ENCODE measurements at places on chromosomes 2 and 18.

- no peak for DNase-seq
Observed at GRCh38 chr2:1459727-1460126, 46.5 kb downstream of the TPO start.

GRCh38 chr2:102063487-102063911 lies 71.7 kb downstream of the IL1R2 start:
- DNase-seq, result no peak

- peak; percentile 60 for DNase-seq
Observed at GRCh38 chr2:102187496-102188150, 800 bp downstream of the IL1RL2 start.

GRCh38 chr2:143426296-143426695 lies 297.1 kb downstream of the ARHGAP15 start:
- DNase-seq, result no peak

DNA sequence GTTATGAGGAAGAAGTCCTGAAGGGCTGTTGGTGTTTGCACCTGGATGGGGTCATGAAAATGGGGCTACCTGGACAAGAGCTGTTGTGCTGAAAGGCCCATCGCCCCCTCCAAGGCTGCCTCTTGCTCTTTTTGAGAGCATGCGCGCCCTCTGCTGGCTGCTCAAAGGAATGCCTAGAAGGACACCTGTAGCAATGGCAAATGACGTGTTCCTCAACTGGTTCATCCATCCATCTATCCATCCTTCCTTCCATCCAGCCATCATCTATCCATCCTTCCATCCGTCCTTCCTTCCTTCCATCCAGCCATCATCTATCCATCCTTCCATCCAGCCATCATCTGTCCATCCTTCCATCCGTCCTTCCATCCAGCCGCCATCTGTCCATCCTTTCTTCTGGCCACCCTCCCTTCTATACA lies 17.2 kb upstream of the RPL31 start:
- peak; percentile 80 for DNase-seq

- DNase-seq, result no peak
Observed at GRCh38 chr2:20198001-20198400, 26.9 kb downstream of the SDC1 start.

DNA sequence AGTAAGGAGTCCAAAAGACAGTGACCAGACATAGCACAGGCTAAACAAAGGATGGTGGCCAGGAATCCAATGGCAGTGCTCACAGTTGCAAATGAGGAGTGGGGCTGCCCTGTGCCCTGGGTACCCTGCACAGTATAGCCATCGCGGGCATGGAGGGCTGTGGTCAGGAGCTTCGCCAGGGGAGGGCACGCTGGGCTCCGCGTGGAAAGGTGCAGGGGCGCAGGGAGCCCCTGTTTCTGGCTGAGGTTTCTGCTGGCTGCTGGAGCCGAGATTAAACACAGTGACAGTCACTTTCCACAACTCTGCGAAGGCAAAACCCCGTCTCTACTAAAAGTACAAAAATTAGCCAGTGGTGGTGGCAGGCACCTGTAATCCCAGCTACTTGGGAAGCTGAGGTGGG lies 194.7 kb downstream of the GALR1 start:
- no peak for DNase-seq

DNA sequence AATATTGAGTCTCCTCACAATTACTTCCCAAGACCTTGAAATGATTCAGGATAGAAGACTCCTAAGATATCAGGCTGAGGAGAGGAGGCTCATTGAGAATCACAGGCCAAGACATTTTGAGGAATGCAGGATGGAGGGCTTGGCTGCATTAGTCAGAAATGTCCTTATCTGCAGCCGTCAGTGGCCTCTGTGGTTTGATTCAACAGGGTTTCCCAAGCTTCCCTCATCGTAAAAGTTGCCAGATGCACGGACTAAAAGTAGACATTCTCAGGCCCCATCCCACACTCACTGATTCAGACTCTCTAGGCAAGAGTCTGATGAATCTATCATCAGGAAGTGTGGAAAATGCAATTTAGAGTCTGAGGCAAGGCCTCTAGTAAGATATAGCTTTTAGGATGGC lies 34.0 kb upstream of the TMEM178A start:
- no peak for DNase-seq

DNA sequence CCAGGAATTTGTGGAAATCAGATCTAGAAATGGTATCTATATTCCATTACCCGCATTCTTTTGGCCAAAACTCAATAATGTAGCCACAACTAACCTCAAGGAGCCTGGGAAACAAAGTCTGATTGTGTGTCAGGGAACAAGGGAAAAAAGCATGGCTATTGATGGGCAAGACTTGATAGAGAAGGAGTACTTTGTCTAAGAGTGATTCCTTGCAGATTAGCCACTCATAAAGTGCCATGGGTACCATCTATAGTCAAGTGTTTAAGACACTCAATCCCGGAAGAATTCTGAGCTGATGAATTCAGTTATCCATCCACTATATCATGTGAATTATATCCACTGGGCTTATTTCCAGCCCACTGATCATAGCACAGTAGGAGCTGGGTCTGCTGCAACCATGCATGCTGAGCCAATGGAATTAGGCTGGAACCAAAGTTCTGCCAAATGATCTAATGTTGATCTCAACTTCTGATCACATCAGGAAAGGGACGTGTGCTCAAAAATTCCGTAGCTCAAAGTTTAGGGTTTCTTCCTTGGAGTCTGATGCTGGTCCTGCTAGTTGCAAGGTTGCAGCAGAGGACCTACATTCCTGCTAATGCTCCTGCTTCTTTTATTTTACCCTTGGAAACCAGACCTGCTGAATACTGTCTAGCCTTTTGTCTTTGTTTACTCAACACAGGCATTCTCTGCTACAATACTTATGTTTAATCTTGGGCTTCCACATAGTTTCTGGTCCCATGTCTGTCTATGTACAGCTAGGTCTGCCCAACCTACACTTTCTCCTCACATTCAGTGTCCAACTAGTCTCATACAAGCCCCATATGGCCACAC lies 629.7 kb downstream of the IRS1 start:
- DNase-seq, result no peak

DNA sequence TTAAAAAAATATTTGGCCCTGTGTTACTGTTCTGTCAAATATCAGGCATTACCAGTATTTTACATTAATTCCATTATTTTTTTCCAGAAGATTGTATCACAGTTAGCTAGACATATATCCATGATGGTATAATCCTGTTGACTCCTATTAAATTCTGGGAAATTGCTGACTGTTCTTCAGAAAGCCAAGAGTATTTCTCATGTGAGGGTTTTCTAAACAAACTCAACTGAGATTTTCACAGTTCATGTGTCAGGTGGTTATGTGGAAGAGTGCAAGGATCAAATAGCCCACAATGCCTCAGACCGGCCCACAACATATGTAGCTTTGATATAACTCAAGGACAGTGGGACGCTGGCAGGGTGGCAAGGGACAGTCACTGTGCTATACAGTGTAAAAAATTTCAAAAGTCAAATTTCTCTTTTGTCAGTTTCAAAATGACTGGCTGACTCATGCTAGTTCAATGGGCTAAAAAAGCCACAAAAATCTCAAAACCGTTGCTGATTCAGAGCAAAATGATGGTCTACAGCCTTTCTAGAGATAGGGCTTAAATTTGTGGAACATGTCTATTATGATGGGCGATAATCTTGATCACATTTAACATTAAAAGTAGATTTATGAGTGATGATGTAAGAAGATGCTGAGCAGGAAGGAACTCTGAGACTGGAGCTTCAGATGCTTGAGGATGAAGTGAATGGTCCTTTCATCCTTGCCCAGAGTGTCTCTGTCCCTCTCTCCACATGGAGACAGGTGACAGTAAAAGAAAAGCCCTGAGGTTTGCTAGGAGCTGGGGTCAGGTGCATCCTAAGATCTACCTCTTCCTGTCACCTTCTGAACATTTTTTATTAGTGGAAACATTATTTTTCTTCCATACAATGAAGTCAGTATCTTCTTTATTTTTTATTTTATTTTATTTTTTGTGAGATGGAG lies 175.8 kb upstream of the PIEZO2 start:
- no peak for DNase-seq

DNA sequence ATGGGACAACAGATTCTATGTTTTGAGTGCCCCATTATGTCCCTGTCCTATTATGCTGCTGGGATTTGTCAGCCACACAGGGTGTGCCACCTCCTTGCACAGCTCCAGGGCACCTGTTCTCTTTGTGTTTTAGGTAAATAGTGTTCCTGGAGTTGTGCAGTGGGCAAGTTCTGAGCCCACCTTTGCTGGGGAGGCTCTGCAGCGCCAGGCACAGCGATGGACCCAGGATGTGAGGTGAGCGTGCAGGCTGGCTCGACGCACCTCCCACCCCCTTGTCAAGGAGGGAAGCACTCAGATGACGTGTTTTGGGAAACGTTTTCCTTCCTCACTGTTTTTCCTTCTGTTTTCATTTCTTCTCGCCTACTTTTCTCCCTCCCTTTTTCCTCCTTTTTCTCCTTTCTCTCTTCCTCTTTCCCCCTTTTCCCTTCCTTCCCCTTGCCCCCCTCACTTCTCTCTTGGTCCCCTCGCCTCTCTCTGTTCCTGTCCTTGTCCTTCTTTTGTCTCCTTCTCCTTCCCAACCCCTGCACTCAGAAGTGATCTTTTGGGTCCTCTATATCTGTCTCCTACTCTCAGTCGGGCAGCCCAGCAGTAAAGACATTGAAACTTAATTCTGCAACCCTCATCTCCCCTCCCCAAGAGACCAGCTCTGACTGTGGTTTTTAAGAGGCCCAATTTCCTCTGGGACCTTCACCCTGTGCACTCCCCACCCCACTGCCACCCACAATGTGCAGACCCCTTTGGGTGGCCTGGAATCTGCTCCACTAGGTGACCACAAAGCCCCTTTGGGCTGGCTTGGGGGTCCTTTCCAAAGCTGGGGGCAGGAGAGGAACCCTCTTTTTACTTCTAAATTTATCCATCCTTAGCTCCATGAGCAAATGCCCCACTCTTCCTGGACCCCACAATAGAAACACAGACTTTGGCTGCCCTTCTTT lies 104.0 kb downstream of the MCFD2 start:
- DNase-seq, result no peak

- no peak for DNase-seq
Observed at GRCh38 chr2:111157071-111157661, 36.5 kb downstream of the BCL2L11 start.

DNA sequence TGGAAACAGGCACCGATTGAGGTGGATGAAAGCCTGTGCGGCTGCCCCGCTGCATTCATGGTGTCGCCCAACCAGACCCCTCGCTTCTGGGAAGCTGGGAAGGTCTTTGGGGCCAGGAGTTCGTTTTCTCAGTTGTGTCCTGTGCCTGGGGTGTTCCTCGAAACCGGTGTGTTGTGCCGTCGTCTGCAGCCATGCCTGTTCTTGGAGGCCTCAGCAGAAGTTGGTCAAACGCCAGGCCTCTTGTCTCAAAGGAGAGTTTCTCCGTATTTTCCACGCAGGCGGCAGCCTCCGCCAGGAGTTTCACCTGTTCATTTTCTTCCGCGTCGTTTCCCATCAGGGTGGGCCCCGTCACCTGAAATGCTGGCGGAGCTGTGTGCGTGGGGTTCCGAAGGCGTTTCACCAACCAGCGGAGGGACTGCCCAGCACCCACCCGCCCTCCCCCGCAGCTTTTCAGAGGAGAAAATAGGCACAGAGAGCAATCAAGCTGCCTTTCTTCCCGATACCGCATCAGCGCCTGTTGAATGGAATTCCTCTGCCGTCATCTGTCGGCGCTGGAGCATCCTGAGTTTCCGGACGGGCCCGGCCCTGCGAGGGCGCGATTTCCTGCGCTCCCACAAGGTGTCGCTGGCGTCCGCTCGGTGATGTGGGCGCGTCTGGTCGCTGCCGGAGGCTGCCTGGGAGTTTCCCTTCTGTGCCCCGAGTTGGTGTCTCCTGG lies 17.0 kb upstream of the NFATC1 start:
- peak; percentile 89 for DNase-seq

GRCh38 chr2:37039580-37039979 lies 44.6 kb downstream of the HEATR5B start:
- no peak for DNase-seq

DNA sequence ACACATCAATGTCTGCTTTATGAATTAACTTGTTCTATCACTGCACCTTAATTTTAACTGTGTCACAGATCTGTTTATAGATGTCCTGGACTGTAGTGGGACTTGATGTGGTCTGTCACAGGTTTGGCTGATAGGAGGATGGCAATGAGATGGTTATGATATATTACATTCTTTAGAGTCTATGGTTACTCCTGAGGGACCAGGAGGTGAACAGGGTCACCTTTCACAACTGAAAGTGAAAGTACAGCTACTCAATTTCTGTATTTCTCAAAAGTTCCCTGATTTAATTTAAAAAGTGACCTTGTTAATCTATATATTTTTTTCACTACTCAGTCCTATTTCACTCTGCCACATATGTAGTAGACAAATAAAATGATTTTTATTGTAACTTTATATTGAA lies 1284.1 kb upstream of the GYPC start:
- DNase-seq, result no peak

- DNase-seq, result no peak
Observed at GRCh38 chr18:6591491-6591890, 138.0 kb upstream of the ARHGAP28 start.

GRCh38 chr2:60858897-60859311 lies 22.5 kb upstream of the REL start:
- no peak for DNase-seq

GRCh38 chr2:98761267-98761781 lies 30.4 kb upstream of the MGAT4A start:
- DNase-seq, result peak; percentile 71

DNA sequence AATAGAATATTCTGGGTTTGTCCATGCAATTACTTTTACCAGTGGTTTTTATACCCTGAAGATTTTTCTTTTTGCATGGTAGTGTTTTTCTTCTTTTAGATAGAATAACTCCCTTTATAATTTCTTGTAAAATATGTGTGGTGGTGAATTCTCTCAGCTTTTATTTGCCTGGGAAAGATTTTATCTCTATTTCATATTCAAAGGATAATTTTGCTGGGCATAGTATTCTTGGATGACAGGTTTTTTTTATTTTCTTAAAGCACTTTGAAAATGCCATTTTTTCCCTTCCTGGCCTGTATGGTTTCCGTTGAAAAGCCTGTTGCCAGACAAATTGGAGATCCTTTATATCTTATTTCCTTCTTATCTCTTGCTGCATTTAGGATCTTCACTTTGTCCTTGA lies 113.5 kb downstream of the MYO3B start:
- no peak for DNase-seq

GRCh38 chr18:1663879-1664705 lies 759.4 kb downstream of the ADCYAP1 start:
- DNase-seq, result no peak

DNA sequence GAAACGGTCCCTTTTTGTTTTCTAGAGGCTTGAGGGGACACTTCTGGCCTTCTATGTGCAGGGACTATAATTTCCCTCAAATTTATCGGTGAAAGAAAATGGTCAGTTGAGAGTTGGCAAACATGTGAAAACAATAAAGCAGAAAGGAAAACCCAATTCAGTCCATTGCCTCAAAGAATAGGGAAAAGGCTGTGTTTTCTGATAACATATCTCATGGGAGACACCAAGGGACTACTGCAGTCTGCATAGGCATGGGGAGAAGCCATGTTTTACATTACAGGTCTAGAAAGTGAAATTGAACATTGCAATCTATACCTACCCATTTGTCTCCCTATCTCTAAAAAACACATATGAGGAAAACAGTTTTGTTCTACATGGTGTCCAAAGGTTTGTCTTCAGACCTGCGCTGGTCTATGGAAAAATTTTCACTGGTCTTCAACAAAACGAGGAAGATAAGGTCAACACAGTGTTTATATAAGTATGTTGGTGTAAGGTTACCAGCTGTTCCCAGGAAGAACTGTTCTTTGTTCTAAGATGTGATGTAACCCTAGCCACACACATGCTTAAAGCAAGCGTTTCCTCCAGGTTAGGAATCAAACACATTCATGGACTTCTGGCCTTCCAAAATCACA lies 179.7 kb downstream of the MREG start:
- no peak for DNase-seq
